Activated CD4-positive, alpha-beta T cell treated with anti-CD3 and anti-CD28 coated beads, Interleukin-2, amount 10 ng/mL, durations not matched to agents 7 days and 5 days (primary cell): ENCODE measurements at places on chromosomes 6 and 20. TPM values are rescaled to one million over a fixed set of nuclear protein-coding genes. Genes with fewer than 3 reads are reported as not detected.

- no peak for DNase-seq
- peaks cover 2% of the 10 kb centered on the region for H3K27me3 ChIP-seq
These were observed 166.7 kb downstream of the TTLL2 start for GRCh38 chr6:167491438-167492099.

KPNA5 gene
- 10.1 TPM for total RNA-seq

C20orf202 gene
- total RNA-seq: not detected

- H3K4me3 ChIP-seq: no peak overlapping the region
- H3K27me3 ChIP-seq: peaks cover 8% of the 10 kb centered on the region
- peak overlapping the region; percentile 9 for H3K27ac ChIP-seq
- no peaks in the 10 kb centered on the region for H3K36me3 ChIP-seq
These were observed 4.1 kb upstream of the VEGFA start for GRCh38 chr6:43765776-43766499.

DNA sequence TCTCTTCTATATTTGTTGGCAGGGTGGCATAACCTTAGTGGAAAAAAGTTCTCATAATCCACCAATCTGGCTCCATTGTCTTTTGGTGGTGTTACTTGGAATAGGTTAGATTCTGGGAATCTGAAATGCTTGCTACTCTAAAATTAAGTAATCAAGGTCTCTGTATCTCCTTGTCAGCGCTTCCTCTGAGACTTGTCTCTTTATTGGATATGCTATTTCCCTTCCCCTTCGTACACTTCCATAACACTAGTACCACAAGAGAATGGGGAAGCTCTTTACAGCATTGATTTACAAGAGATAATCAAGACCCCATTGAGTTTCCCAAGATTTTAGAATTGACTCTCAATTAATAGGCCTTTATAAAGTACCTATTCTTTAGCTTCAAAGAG, 280.2 kb downstream of the ADGB start:
- no peaks in the 10 kb centered on the region for H3K27me3 ChIP-seq
- no peak for DNase-seq
- no peak overlapping the region for H3K27ac ChIP-seq
- peaks cover 8% of the 10 kb centered on the region for H3K4me1 ChIP-seq

GRCh38 chr6:129894921-129895320, 33.8 kb upstream of the TMEM244 start:
- no peak overlapping the region for H3K4me3 ChIP-seq
- H3K36me3 ChIP-seq: no peaks in the 10 kb centered on the region
- no peak for DNase-seq
- no peak overlapping the region for H3K27ac ChIP-seq

- H3K4me1 ChIP-seq: peaks cover 3% of the 10 kb centered on the region
- H3K36me3 ChIP-seq: no peaks in the 10 kb centered on the region
- no peak overlapping the region for H3K27ac ChIP-seq
- H3K27me3 ChIP-seq: no peaks in the 10 kb centered on the region
These were observed 209.1 kb upstream of the JARID2 start for GRCh38 chr6:15036690-15037245.

C20orf144 gene
- total RNA-seq: 0.25 TPM

DNA sequence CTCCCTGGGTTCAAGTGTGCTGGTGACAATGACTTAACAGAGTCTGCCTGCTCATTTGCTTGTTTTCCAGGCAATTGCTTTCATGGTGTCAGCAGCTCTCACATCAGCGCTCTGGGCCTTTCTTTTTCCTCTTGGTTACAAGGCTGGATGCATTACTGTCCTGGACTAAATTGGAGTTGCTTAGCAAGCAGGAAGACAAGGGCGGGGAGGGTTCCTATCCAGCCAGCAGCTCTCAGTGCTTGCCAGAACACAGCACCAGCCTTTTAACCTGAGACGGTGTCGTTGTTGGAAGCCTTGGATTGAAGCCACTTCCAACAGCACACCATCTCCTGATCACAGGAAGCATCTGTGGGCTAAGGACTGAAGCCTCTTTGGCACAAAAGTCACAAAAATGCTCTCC, 606.9 kb downstream of the CDH26 start:
- H3K36me3 ChIP-seq: no peaks in the 10 kb centered on the region
- DNase-seq: no peak
- no peaks in the 10 kb centered on the region for H3K27me3 ChIP-seq
- H3K27ac ChIP-seq: no peak overlapping the region

- no peak for DNase-seq
- no peaks in the 10 kb centered on the region for H3K27me3 ChIP-seq
- H3K4me3 ChIP-seq: no peak overlapping the region
- peaks cover 7% of the 10 kb centered on the region for H3K36me3 ChIP-seq
These were observed 149.9 kb downstream of the MYB start for GRCh38 chr6:135331002-135331401.

- no peaks in the 10 kb centered on the region for H3K27me3 ChIP-seq
- peaks cover 66% of the 10 kb centered on the region for H3K4me1 ChIP-seq
- H3K4me3 ChIP-seq: no peak overlapping the region
- no peak overlapping the region for H3K27ac ChIP-seq
- H3K36me3 ChIP-seq: peaks cover 56% of the 10 kb centered on the region
These were observed 5.3 kb downstream of the OARD1 start for GRCh38 chr6:41066867-41067304.

DNA sequence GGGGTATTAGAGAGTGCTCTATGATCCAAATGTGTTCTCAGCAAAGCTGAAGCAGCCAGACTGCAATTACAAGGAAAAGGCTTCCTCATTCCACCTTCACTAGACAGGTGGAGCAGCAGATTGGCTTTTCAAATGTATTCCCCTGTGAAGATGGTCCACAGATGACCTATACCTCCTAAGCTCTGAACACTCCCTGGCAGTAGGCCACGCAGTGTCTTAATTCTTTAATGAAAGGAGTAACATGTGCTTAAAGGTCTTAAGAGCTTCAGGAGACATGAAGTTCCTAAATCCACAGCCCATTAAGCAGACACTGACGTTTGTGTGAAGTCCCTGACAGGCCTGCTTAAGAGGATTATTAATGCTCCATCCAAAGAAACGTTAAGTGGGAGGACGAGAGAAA, 138.9 kb upstream of the NUP153 start:
- no peak for DNase-seq
- peaks cover 12% of the 10 kb centered on the region for H3K27me3 ChIP-seq
- no peak overlapping the region for H3K27ac ChIP-seq
- no peaks in the 10 kb centered on the region for H3K4me1 ChIP-seq

GRCh38 chr6:53765270-53765669, 29.5 kb upstream of the LRRC1 start:
- no peak overlapping the region for H3K4me3 ChIP-seq
- peaks cover 2% of the 10 kb centered on the region for H3K27me3 ChIP-seq
- no peaks in the 10 kb centered on the region for H3K36me3 ChIP-seq
- no peak for DNase-seq
- H3K27ac ChIP-seq: no peak overlapping the region
- no peaks in the 10 kb centered on the region for H3K4me1 ChIP-seq

GRCh38 chr6:1591243-1591642, 18.5 kb upstream of the FOXC1 start:
- DNase-seq: no peak
- peaks cover 6% of the 10 kb centered on the region for H3K4me1 ChIP-seq
- no peak overlapping the region for H3K4me3 ChIP-seq
- H3K27ac ChIP-seq: no peak overlapping the region
- H3K27me3 ChIP-seq: peaks cover 27% of the 10 kb centered on the region

DNA sequence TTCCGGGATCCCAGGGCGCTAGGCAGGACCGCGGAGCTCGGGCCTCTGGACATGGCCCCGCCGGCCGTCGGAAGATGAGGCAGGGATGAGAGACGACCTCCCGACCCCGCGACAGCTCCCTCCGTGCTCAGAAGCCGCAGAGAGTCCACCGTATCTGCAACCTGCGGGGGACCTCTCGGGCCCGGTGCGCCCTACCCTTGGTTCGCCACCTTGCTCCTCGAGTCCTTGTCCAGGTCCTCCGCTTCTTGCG, 301 bp downstream of the PPP1R3D start:
- peak overlapping the region; percentile 95 for H3K4me3 ChIP-seq
- peaks cover 30% of the 10 kb centered on the region for H3K36me3 ChIP-seq
- H3K27me3 ChIP-seq: no peaks in the 10 kb centered on the region
- peaks cover 40% of the 10 kb centered on the region for H3K4me1 ChIP-seq

- no peaks in the 10 kb centered on the region for H3K4me1 ChIP-seq
- DNase-seq: no peak
- H3K27ac ChIP-seq: peak overlapping the region; percentile 13
- H3K27me3 ChIP-seq: no peaks in the 10 kb centered on the region
These were observed 145.7 kb downstream of the KHDC1L start for GRCh38 chr6:73079611-73079955.

- H3K4me1 ChIP-seq: peaks cover 24% of the 10 kb centered on the region
- peak overlapping the region; percentile 63 for H3K4me3 ChIP-seq
- peak; percentile 39 for DNase-seq
- H3K36me3 ChIP-seq: peaks cover 3% of the 10 kb centered on the region
- H3K27me3 ChIP-seq: peaks cover 74% of the 10 kb centered on the region
These were observed 1.1 kb upstream of the JAG1 start for GRCh38 chr20:10674684-10675449.

DNA sequence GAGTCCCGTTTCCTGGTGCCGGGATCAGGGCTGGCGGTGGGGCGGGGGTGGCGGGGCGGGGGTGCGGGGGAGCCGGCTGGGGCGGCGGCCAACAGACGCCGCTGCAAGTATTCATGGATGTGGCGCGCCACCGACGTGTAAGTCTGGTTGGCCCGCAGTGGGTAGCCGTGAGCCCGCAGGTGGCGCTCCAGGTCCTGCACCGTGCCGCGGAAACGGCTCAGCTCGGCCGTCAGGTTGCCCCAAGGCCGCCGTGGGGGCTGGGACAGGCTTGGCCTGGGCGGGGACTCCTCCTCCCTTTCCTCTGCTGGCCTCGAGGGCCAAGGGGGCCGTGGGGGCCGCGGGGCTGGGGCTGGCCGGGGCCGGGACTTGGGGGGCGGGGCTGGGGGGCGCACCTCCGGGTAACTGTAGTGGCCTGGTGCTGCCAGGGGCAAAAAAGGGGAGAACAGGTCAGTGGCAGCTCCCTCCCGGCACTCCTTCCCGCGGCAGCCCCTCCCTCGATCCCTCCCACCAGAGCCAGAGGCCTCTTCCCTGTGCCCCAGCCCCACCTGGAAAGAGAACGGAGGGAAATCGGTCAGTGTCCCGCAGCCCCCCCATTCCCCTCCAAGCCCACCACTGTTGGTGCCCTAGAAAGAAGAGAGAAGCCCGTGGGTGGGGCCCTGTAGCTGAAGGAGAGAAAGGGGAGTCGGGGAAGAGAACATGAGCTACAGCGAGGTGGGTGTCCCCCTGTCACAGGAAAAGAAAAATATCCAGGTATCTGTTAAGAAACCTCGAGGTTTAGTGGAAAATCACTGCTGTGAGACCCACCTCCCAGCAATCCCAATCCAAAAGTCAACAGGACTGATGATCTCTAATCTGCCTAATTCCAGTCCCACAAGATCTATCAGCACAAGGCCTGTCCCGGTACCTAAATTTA, 21.3 kb downstream of the TNXB start:
- H3K27me3 ChIP-seq: peaks cover 43% of the 10 kb centered on the region
- no peak overlapping the region for H3K27ac ChIP-seq
- H3K36me3 ChIP-seq: no peaks in the 10 kb centered on the region
- peaks cover 8% of the 10 kb centered on the region for H3K4me1 ChIP-seq

- H3K4me3 ChIP-seq: peak overlapping the region; percentile 72
- H3K27ac ChIP-seq: peak overlapping the region; percentile 83
- peaks cover 14% of the 10 kb centered on the region for H3K4me1 ChIP-seq
- H3K36me3 ChIP-seq: no peaks in the 10 kb centered on the region
These were observed 883 bp upstream of the DBNDD2 start for GRCh38 chr20:45407067-45407745.

GRCh38 chr6:106356378-106356777, 4.1 kb upstream of the CRYBG1 start:
- H3K36me3 ChIP-seq: no peaks in the 10 kb centered on the region
- DNase-seq: no peak

- peak overlapping the region; percentile 91 for H3K4me3 ChIP-seq
- H3K36me3 ChIP-seq: peaks cover 13% of the 10 kb centered on the region
- peak overlapping the region; percentile 91 for H3K27ac ChIP-seq
- H3K27me3 ChIP-seq: peaks cover 3% of the 10 kb centered on the region
- peak; percentile 87 for DNase-seq
These were observed 2.7 kb upstream of the MICA start for GRCh38 chr6:31400467-31401289.

GRCh38 chr6:12602342-12602741, 114.2 kb upstream of the PHACTR1 start:
- no peak overlapping the region for H3K27ac ChIP-seq
- no peaks in the 10 kb centered on the region for H3K4me1 ChIP-seq
- H3K36me3 ChIP-seq: no peaks in the 10 kb centered on the region
- no peak overlapping the region for H3K4me3 ChIP-seq
- DNase-seq: no peak

GRCh38 chr6:73858376-73858775, 162.4 kb downstream of the CD109 start:
- H3K4me1 ChIP-seq: no peaks in the 10 kb centered on the region
- no peaks in the 10 kb centered on the region for H3K36me3 ChIP-seq
- H3K4me3 ChIP-seq: no peak overlapping the region
- H3K27me3 ChIP-seq: no peaks in the 10 kb centered on the region
- no peak for DNase-seq

DNA sequence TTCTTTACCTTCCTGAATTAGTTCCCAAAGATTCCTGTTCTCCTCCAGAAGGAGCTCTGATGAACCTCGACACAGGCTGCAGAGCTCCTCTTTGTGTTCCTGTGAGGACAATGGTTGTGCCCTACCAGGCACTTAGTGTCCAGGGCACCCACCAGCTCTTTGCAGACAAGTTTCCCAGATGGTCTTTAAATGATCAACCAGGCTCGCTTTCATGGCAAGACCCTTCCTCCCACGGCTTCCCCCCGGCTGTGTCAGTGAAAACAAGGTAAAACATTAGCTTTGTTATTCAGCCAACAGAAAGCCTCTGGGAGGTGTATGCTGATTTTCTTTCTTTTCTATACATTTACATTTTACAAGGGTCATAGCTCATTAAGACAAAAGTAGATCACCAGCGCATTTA, 32.3 kb upstream of the CNKSR3 start:
- H3K4me1 ChIP-seq: no peaks in the 10 kb centered on the region
- H3K27me3 ChIP-seq: no peaks in the 10 kb centered on the region
- no peak overlapping the region for H3K4me3 ChIP-seq
- H3K27ac ChIP-seq: no peak overlapping the region
- no peak for DNase-seq
- no peaks in the 10 kb centered on the region for H3K36me3 ChIP-seq

DNA sequence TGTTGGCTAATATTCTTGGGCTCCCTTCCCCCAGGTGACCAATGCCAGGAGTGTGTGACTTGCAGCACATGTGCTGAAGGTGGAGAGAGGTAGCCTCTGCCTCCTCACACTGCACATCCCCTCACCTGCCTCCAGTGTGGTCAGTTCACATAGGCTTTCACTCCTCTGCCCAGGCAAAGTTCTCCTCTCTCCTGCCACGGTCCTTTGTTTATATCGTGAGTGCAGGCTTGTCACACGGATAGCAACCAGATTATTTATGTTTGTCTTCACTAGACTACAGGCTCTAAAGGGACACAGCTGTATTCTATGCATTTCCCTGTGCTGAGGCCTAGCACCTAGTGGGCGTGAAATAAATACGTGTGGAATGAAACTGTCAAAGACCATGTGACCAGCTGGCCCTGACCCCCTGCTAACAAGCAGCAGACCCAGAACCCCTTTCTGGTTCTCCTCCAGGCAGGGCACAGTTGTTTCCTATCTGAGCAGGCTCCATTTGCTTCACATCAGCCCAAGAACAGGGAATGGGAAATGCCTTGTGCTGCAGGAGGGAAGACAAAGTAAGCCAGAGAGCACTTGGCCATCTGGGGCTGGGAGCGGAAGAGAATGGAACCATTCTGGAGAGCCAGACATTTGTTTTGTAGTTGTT, 42.3 kb downstream of the UNC5CL start:
- H3K27me3 ChIP-seq: peaks cover 43% of the 10 kb centered on the region
- no peak overlapping the region for H3K4me3 ChIP-seq
- H3K4me1 ChIP-seq: no peaks in the 10 kb centered on the region
- H3K27ac ChIP-seq: no peak overlapping the region
- DNase-seq: no peak
- no peaks in the 10 kb centered on the region for H3K36me3 ChIP-seq

PPP1R3D gene
- total RNA-seq: 7.5 TPM

RAET1E gene
- not detected for total RNA-seq

SMLR1 gene
- not detected for total RNA-seq
